ENCODE measurements at places on chromosomes 12 and 14. TPM values are rescaled to one million over a fixed set of nuclear protein-coding genes. Genes with fewer than 3 reads are reported as not detected.

The RPS6KL1 gene
- total RNA-seq: 2.9 TPM

- no peaks in the 10 kb centered on the region for H3K36me3 ChIP-seq
- no peaks in the 10 kb centered on the region for H3K27me3 ChIP-seq
Measured at GRCh38 chr12:93229494-93230325, 148.0 kb upstream of the NUDT4 start.

GRCh38 chr14:94796278-94796677 is 26.4 kb upstream of the GSC start:
- H3K27ac ChIP-seq: no peak overlapping the region
- no peaks in the 10 kb centered on the region for H3K27me3 ChIP-seq
- no peaks in the 10 kb centered on the region for H3K4me1 ChIP-seq
- no peak for DNase-seq

The STAC3 gene
- total RNA-seq: 4.1 TPM

GRCh38 chr12:57733928-57734327 is 4.6 kb downstream of the AGAP2 start:
- H3K4me3 ChIP-seq: no peak overlapping the region
- peaks cover 1% of the 10 kb centered on the region for H3K4me1 ChIP-seq
- H3K36me3 ChIP-seq: peaks cover 74% of the 10 kb centered on the region
- H3K27ac ChIP-seq: no peak overlapping the region
- DNase-seq: no peak

DNA sequence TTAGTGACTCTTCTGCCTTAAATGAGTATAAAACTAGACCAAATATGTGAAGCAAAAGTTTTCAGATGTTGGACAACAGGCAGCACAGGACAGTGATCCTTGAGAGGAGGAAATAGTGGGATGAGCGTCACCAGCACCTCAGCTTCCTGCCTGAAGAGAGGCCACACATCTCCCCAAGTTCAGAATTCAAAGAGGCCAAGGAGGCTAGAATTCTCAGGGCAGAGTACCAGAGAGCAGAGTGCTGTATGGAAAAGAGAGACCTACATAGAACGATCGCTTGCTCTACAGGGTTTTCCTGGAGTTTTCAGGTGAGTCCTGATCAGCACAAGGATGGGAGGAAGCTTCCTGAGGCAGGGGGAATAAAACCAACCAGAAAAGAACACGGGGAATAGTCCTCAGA is 107.0 kb downstream of the PTPRR start:
- H3K27me3 ChIP-seq: no peaks in the 10 kb centered on the region
- H3K27ac ChIP-seq: no peak overlapping the region
- H3K36me3 ChIP-seq: no peaks in the 10 kb centered on the region
- H3K4me1 ChIP-seq: no peaks in the 10 kb centered on the region
- no peak overlapping the region for H3K4me3 ChIP-seq
- no peak for DNase-seq

- no peaks in the 10 kb centered on the region for H3K27me3 ChIP-seq
- no peak overlapping the region for H3K4me3 ChIP-seq
- H3K4me1 ChIP-seq: peaks cover 5% of the 10 kb centered on the region
- DNase-seq: no peak
Measured at GRCh38 chr14:77559381-77559780, 57.1 kb downstream of the SPTLC2 start.

GRCh38 chr12:5756338-5756842 is 188.7 kb downstream of the ANO2 start:
- H3K4me1 ChIP-seq: no peaks in the 10 kb centered on the region
- H3K27me3 ChIP-seq: no peaks in the 10 kb centered on the region
- no peak overlapping the region for H3K4me3 ChIP-seq
- no peak for DNase-seq
- no peak overlapping the region for H3K27ac ChIP-seq

- peak; percentile 94 for DNase-seq
- peaks cover 4% of the 10 kb centered on the region for H3K36me3 ChIP-seq
- H3K4me1 ChIP-seq: peaks cover 95% of the 10 kb centered on the region
Measured at GRCh38 chr14:91228112-91229004, 16.1 kb downstream of the GPR68 start.

DNA sequence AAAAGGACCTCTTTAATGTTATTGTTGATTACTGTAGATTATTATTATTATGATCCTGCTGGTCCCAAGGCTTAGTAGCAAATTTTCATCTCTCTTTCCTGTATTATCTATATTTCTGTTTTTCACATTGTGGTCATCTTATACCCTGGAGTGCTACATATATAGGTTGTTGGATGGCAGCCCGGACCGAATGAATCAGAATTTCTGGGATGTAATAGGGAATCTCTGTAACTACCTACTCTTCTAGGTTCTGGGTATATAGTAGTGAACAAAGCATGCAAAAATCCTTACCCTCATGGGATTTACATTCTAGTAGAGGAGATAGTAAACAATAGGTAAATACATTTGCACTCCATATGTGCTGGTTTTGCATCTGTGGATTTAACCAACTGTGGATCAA is 31.4 kb downstream of the NUBPL start:
- H3K4me3 ChIP-seq: no peak overlapping the region
- no peak for DNase-seq
- H3K27me3 ChIP-seq: no peaks in the 10 kb centered on the region
- H3K4me1 ChIP-seq: no peaks in the 10 kb centered on the region
- H3K36me3 ChIP-seq: no peaks in the 10 kb centered on the region

The TMEM119 gene
- 0.70 TPM for total RNA-seq

DNA sequence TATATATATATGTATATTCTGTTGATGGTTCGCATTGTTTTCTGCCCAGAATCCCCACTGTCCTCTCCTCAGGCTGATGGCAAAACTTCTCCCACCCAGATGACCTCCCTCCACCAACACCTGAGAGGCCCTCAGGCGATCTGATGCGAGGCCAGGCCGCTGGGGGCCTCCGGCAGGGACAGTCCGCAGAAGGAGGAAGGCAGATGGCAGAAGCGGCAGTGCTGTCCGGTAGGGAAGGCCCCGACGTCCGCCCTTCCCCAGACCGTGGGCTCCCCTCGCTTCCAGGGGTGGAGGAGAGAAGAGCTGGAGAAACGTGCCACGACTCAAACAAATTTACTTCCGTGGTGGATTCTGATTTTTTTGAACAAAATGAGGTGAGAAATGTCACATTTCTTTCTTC is 178.3 kb upstream of the RGS6 start:
- no peaks in the 10 kb centered on the region for H3K27me3 ChIP-seq
- no peak for DNase-seq
- no peak overlapping the region for H3K4me3 ChIP-seq
- H3K27ac ChIP-seq: no peak overlapping the region

The FZD10 gene
- not detected for total RNA-seq

The SLC10A1 gene
- total RNA-seq: not detected

GRCh38 chr12:11777962-11778361 is 128.5 kb downstream of the ETV6 start:
- H3K4me1 ChIP-seq: peaks cover 7% of the 10 kb centered on the region
- no peaks in the 10 kb centered on the region for H3K27me3 ChIP-seq
- no peak for DNase-seq
- H3K36me3 ChIP-seq: no peaks in the 10 kb centered on the region
- H3K4me3 ChIP-seq: no peak overlapping the region
- no peak overlapping the region for H3K27ac ChIP-seq

DNA sequence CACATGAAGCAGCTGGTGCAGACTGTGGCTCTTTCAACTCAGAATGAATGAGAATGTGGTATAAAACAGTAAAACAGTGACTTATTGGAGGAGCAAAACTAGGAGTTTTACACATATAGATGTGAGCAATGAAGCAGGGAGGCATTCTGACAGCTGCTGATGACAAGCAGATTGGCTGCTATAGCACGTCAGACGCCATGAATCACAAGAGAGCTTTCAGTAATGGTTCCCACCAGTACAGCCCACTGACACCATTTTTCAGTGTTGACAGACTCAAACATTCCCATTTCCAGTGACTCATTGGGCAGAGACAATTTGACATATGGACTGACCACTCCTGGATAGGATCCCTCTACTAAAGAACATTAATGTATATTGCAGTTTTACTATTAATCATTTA is 24.6 kb upstream of the FSCB start:
- H3K36me3 ChIP-seq: no peaks in the 10 kb centered on the region
- no peaks in the 10 kb centered on the region for H3K4me1 ChIP-seq
- no peak overlapping the region for H3K27ac ChIP-seq

GRCh38 chr12:72365151-72365550 is 93.0 kb downstream of the TRHDE start:
- H3K27me3 ChIP-seq: no peaks in the 10 kb centered on the region
- no peak overlapping the region for H3K4me3 ChIP-seq
- no peaks in the 10 kb centered on the region for H3K36me3 ChIP-seq
- H3K4me1 ChIP-seq: no peaks in the 10 kb centered on the region
- H3K27ac ChIP-seq: no peak overlapping the region

DNA sequence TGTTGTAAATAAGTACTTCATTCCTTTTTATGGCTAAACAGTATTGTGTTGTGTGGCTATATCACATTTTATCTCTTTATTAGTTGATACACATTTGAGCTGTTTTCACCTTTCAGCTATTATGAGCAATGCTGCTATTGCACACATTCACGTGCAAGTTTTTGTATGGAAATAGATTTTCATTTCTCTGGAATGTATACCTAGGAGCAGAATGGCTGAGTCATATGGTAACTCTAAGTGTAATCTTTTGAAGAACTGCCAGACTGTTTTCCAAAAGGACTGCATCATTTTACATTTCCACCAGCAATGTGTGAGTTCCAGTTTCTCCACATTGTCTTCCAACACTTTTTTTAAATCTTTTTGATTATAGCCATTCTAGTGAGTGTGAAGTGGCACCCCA is 134.0 kb downstream of the SRGAP1 start:
- no peaks in the 10 kb centered on the region for H3K4me1 ChIP-seq
- no peak overlapping the region for H3K27ac ChIP-seq
- H3K27me3 ChIP-seq: no peaks in the 10 kb centered on the region
- no peak for DNase-seq
- no peak overlapping the region for H3K4me3 ChIP-seq

The CD163 gene
- 0.45 TPM for total RNA-seq

The RERG gene
- not detected for total RNA-seq

- DNase-seq: no peak
- no peaks in the 10 kb centered on the region for H3K4me1 ChIP-seq
- no peaks in the 10 kb centered on the region for H3K27me3 ChIP-seq
- no peak overlapping the region for H3K27ac ChIP-seq
- H3K36me3 ChIP-seq: no peaks in the 10 kb centered on the region
Measured at GRCh38 chr14:32510815-32511214, 181.7 kb downstream of the AKAP6 start.

The FLVCR2 gene
- total RNA-seq: 2.1 TPM

DNA sequence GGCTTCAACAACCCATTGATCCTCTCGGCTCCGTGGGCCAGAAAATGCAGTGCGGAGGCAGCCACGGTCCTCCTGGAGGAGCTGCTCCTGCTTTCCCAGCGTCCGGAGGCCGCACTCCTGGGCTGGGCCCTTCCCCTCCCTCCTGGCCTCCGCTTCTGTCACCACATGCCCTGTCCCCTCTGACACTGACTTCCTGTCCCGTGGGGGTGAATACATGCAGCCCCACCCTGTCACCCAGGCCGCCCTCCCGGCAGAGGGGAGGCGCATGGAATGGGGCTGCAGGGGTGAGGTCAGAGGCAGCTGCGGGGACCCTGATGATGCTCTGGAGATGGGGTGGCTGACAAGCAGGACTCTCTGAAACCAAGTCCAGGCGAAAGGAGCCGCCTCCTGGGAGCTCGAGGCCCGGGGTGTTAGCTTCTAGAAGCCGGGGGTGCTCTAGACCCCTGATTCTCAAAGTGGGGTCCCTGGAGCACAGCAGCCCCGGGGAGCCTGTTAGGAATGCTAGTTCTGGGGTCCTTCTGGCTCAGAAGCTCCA is 32.2 kb downstream of the NOC4L start:
- no peak overlapping the region for H3K4me3 ChIP-seq
- no peaks in the 10 kb centered on the region for H3K27me3 ChIP-seq
- H3K4me1 ChIP-seq: no peaks in the 10 kb centered on the region
- DNase-seq: no peak
- H3K27ac ChIP-seq: no peak overlapping the region
- H3K36me3 ChIP-seq: no peaks in the 10 kb centered on the region

The ASIC1 gene
- total RNA-seq: not detected

The CCDC177 gene
- total RNA-seq: not detected

GRCh38 chr12:48764521-48764920 is 24.4 kb downstream of the ADCY6 start:
- no peak for DNase-seq
- H3K4me3 ChIP-seq: no peak overlapping the region
- no peaks in the 10 kb centered on the region for H3K27me3 ChIP-seq
- peaks cover 26% of the 10 kb centered on the region for H3K4me1 ChIP-seq

DNA sequence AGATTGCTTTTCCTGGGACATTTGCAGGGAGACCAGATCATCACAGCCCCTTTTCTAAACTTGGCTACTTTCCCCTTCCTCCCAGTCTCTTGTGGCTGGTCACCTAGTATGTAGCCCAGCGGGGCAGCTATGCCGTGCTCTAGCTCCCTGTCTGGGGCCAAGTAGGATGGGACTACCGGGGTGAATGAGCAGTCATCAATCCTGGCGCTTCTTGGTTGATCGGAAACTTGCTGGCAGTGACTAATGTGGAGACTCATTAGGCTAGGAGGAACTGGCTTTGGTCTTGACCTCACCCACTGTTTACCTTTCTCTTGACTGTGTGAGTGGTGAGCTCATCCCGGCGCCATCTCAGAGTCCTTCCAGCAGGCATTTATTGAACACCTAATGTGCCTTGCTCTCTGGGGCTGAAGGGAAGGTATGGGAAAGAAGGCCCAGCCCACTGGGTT is 15.9 kb downstream of the PLEKHG3 start:
- DNase-seq: no peak
- H3K27ac ChIP-seq: peak overlapping the region; percentile 81
- peaks cover 4% of the 10 kb centered on the region for H3K36me3 ChIP-seq
- no peak overlapping the region for H3K4me3 ChIP-seq
- no peaks in the 10 kb centered on the region for H3K27me3 ChIP-seq
- peaks cover 99% of the 10 kb centered on the region for H3K4me1 ChIP-seq

- no peak for DNase-seq
- no peaks in the 10 kb centered on the region for H3K36me3 ChIP-seq
- H3K4me3 ChIP-seq: no peak overlapping the region
- no peaks in the 10 kb centered on the region for H3K27me3 ChIP-seq
- peaks cover 32% of the 10 kb centered on the region for H3K4me1 ChIP-seq
Measured at GRCh38 chr14:102805371-102805891, 28.2 kb downstream of the TRAF3 start.

GRCh38 chr12:73106296-73106695 is 834.1 kb downstream of the TRHDE start:
- H3K36me3 ChIP-seq: no peaks in the 10 kb centered on the region
- H3K27me3 ChIP-seq: no peaks in the 10 kb centered on the region
- H3K4me1 ChIP-seq: no peaks in the 10 kb centered on the region
- H3K27ac ChIP-seq: no peak overlapping the region

GRCh38 chr12:131565267-131566015 is 145.4 kb upstream of the SFSWAP start:
- no peaks in the 10 kb centered on the region for H3K36me3 ChIP-seq
- no peaks in the 10 kb centered on the region for H3K27me3 ChIP-seq
- H3K27ac ChIP-seq: no peak overlapping the region
- no peak overlapping the region for H3K4me3 ChIP-seq

The LRRC10 gene
- total RNA-seq: not detected

GRCh38 chr14:21476523-21476924 is 235 bp downstream of the RAB2B start:
- peak overlapping the region; percentile 80 for H3K4me3 ChIP-seq
- H3K4me1 ChIP-seq: peaks cover 9% of the 10 kb centered on the region
- peak overlapping the region; percentile 73 for H3K27ac ChIP-seq
- no peaks in the 10 kb centered on the region for H3K27me3 ChIP-seq

The REP15 gene
- total RNA-seq: not detected

The SLC5A8 gene
- not detected for total RNA-seq

The YLPM1 gene
- 86.1 TPM for total RNA-seq

The HELB gene
- total RNA-seq: 45.6 TPM

GRCh38 chr12:123171967-123172366 is 21.1 kb upstream of the PITPNM2 start:
- no peak overlapping the region for H3K4me3 ChIP-seq
- no peaks in the 10 kb centered on the region for H3K27me3 ChIP-seq
- H3K36me3 ChIP-seq: peaks cover 16% of the 10 kb centered on the region
- H3K27ac ChIP-seq: no peak overlapping the region
- no peak for DNase-seq
- no peaks in the 10 kb centered on the region for H3K4me1 ChIP-seq

The CLEC14A gene
- total RNA-seq: not detected
